Inflammatory macrophage (primary cell): ENCODE measurements at places on chromosomes 7 and 10.

GRCh38 chr7:116363637-116364432, 135.7 kb upstream of the CAV2 start:
- no peak for DNase-seq

- no peak for DNase-seq
Observed at GRCh38 chr7:135189221-135189662, 18.7 kb upstream of the CYREN start.

DNA sequence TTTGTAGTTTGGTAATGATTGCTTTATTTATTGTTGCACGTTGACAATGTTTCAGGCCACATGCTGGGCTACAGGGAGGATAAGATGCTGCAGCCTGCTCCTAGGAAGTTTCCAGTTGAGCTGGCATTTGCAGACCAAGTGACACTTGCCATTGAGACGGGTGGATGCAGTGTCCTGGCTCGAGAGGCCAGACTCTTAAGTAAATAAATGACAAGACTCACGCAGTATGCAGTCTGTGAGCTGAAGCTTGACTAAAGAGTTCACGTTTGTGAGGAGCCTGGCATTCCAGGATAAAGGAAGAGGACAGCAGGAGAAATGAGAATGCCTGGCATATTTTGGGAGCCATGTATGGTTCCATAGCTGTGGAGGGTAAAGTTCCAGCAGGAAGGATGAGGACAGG, 105.8 kb downstream of the BAMBI start:
- no peak for DNase-seq

DNA sequence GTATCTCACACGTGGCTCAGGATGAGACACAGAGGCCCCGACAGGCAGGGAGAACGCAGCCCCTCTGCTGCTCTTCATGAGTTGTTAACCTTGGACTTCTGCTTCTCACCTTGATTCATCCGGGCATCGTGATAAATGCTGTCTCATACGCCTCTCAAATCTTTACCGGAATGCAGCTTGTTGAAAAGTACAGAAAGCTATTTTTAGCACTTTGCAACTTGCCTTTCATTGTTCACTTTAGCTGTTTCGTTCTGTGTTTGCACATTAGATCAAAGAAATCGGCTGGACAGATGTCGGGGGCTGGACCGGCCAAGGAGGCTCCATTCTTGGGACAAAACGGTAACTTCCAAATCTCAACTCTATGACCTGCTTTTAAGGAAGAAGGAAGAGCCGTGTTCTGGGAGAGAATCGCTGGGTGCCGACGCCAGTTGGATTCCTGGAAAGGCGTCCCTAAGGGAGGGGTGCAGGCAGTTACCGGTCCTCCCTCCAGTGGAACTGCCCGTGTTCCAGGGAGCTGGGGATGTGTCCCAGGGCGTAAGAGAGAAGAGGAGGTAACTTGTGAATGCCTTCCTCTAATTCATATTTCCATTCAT, 49.3 kb downstream of the PFKP start:
- DNase-seq = no peak

- no peak for DNase-seq
Observed at GRCh38 chr7:112410092-112410491, 40.2 kb upstream of the IFRD1 start.

DNA sequence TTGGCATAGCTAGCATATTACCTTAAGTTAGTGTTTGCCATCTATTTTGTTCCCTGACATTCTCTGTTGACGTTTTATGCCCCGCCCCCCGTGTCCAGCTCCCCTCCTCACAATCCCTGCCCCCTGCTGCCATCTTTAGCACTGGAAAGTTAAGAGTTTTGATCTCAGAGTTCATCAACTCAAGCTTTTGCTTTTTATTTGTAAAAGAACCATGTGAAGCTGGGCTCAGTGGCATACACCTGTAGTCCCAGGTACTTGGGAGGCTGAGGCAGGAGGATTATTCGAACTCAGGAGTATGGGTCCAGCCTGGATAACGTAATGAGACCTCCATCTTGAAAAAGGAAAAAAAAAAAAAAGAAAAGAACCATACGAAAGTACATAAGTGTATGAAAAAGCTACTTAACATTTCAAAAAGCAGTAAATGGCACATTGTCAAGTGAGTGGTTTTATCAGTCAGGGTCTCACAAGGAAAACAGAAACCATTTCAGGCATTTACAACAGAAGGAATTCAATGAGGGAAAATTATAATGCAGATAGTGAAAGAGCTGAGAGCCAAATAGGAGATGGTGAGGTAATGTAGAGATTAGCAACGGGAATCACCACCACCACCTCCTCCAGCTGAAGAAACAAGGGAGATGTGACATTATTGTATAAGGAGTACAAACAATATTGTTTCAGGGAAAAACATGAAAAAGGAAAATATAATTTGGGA, 64.9 kb downstream of the MCU start:
- DNase-seq = no peak

DNA sequence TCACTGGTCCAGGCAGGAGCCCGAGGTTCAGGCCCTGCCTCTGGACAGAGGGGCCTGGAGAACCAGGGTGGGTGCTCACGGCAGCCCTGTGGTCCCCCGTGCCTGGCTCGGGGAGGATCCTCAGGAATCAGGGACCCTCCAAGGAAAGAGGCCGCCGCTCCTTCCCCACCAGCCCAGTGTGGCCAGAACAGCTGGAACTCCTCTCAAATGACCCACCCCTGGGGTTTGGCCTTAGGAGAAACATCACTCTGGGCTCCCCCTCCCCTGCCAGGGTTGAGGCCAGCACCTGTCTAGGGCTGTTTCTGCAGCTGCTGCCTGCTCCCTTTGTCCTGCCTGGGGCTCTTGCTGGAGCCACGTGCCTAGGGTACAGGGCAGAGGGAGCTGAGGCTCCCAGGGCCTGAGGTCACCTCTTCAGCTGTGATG, 161.0 kb downstream of the RNF216 start:
- DNase-seq = no peak

DNA sequence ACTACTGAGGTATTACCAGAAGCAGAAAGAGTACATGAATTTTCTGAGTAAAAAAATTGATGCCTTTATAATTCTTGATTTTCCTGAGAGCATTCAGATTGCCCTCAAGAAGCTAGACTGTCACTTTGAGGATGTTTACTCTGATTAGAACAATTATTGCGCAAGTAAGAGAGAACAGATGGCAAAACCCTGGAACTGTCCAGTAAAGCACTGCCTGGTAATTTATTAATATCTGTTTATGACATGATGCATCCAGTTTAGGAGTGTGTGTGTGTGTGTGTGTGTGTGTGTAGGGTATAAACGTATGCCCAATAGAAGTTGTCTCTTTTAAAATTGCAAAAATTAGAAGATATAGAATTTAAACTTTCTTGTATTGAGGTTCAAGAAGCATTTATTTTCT, 379.7 kb downstream of the PHTF2 start:
- no peak for DNase-seq

DNA sequence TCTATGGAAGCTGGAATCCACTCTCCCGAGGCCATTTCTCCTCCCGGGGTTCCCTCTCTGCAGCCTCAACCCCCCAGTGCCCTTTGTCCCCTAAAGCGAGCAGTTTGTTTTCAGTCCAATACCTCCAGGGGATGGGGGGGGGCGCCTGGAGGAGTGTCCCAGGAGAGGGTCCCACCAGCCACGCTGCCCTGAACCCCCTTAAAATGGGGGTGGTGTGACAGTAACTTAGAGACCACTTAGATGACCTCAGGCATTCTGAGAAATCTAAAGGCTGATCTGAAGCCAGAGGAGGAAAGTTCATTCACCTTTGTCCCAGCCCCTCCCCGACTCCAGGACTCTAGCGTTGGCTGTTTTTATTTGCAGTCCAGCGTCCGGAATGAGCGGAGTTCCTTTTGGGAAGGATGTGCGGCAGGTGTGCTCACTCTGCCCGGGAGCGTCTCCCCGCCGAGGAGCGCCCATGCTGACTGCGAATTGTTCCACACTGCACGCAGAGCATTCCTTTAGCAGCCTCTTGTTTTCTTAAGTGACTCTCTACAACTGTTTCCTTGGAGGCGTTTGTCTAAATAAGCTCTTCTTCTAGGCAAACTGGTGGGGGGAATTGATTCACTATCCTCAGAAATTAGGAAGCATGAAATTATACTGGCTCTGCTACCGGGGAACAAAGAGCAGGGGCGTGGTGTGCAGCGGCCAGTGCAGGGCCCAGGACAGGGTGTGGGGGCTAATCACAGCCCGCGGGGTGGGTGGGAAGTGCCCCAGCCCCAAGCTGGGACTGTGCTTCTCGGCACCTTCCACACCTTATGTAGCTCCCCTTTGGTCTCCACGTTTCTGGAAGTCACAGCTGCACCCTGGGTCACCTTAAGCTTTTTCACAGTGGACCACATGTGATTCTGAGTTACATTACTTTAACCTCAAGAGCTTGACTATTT, 46.3 kb downstream of the SYPL1 start:
- no peak for DNase-seq

- no peak for DNase-seq
Observed at GRCh38 chr10:86592413-86592812, 61.9 kb upstream of the OPN4 start.

- no peak for DNase-seq
Observed at GRCh38 chr10:133031541-133032125, 56.1 kb upstream of the ADGRA1 start.

- no peak for DNase-seq
Observed at GRCh38 chr7:36711256-36711655, 13.0 kb downstream of the AOAH start.

DNA sequence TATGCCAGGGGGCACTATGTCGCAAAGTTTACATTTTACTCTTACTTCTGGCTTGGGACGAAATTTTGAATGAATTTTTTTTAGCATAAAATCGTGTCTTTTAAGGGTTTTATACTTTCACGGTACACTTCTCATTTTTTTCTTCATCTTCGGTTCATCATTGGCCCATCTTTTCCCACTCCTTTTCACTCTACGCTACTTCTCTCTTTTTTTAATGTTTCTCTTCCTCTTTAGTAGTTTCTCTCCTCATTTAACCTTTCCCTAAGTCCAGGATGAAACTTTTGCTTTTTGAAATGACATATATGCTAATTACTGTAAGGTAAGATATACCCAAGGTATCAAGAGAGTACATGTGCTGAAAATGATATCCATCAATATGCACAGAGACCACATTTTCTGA, 39.5 kb downstream of the C7orf33 start:
- peak; percentile 53 for DNase-seq

DNA sequence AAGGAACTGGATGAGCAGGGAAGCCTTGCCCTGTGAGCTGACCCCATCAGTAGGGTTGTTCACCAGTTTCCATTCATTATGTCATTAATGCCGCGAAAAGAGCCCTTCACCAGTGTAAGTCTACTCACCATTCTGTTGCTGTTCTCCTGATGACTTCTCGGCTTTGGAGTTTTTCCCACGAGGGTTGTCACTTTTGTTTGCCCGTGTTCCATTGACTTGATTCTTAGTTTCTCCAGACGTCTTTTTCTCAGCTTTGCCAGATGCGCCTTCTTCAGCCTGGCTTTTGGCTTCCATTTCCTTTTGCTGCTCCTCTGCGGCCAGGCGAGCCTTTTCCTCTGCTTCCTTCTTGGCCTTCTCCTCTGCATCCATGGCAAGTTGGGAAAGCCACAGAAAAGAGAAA, 128.8 kb downstream of the PPP1R17 start:
- no peak for DNase-seq

DNA sequence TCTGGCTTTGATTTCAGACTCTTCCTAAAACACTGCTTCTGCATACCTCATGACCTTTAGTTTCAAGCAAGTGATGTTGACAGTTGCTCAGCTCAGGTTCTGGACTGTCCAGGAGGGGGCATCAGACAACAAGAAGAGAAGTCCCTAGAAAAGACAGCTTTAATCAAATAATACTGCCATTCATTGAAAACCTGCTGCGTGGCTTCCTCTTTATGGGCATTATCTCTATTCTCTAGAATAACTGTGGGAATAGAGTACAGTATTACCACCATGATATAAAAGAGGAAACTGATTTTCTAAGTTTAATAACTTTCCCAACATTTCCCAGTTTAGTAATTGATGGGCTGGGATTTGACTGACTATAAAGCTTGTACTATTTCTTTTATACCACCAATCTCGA, 170.4 kb downstream of the SNX13 start:
- DNase-seq = peak; percentile 80

GRCh38 chr7:2048006-2048405, 184.7 kb downstream of the MAD1L1 start:
- DNase-seq = no peak

DNA sequence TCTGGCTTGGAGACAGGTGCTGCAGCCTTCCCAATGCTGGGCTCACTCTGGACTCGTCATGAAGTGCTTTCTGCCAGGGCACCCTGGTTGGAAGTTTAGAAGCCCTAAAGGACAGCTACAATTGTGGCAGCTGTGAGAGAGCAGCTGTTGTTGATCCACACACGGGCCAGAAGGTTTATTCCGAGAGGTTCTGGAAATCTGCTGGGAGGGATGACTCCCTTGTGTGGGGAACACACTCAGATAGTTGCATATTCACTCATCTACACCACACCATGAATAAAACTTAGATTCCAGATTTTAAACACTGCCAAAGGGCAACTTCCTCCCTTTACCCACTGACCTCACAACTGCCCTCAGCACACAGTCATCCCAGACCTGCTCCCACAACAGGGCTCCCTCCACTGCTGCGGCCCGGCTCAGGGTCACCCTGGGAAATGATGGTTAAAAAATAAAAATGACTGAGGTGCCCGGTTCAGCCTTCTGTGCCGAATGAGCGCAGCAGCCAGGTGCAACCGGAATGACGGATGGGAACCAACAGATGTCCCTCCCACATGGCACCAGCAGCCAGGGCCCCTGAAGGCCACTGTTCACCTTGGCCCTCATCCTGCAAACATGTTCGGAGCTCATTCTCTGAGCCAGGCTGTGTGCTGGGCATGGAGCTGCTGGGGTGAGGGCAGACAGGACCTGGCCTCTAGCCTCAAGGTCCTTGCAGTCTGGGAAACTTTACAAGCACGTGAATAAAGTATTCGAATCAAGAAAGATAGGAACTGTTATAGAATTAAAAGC, 40.2 kb downstream of the ASB13 start:
- DNase-seq = no peak

DNA sequence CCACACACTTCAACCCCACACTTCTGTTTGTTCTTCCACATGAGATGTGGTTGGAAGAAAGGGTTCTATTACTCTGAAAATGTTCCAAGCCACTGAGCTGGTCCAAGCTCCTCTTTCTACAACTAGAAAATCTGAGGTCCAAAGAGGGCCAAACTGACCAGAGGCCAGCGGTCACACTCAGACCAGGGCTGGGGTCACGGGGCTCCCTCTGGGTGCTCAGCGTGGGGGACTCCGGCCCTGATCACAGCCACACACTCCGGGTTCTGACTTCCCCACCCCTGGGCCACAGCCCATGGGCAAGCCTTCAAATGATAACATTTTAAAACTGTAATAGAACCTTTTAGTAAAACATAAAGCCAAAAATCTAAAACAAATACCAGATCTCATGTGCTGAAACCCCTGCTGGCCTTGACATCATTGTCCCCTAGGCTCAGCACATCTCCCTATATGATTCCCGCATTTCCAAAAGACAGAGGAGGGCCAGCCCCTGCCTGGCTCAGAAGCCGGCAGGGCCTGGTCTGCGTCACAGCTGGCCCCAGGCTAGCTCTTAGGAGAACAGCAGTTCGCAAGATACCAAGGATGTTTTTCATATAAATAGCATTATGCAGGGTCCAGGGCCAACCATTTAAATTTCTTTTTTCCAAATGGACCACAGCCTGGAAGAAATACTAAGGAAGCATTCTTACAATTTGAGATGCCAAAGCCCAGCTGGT, 3.3 kb downstream of the CRYGN start:
- DNase-seq = no peak

- DNase-seq = no peak
Observed at GRCh38 chr10:98967601-98968000, 268.1 kb downstream of the HPSE2 start.
